ENCODE measurements at places on chromosomes 2 and 18. TPM values are rescaled to one million over a fixed set of nuclear protein-coding genes. Genes with fewer than 3 reads are reported as not detected.

DNA sequence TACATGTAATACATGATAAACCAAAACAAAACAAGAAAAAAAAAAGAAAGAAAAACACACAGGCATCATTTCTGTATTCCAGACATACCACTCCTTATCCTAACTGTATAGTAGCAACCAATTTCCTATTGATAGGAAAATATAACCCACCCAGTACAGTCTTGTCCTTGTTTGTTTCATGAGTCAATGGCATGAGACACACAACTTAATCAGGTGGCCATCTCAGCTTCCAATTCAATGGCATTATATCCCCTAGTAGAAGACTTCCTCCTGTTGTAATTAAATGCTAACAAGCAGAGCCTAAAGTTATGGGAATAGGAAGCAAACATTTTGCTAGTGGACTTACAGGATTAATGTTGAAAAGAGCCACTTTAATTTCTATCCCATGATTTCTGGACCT lies 121.0 kb upstream of the NOL4 start:
- DNase-seq: no peak

OSR1 gene
- 8.6 TPM for total RNA-seq

DNA sequence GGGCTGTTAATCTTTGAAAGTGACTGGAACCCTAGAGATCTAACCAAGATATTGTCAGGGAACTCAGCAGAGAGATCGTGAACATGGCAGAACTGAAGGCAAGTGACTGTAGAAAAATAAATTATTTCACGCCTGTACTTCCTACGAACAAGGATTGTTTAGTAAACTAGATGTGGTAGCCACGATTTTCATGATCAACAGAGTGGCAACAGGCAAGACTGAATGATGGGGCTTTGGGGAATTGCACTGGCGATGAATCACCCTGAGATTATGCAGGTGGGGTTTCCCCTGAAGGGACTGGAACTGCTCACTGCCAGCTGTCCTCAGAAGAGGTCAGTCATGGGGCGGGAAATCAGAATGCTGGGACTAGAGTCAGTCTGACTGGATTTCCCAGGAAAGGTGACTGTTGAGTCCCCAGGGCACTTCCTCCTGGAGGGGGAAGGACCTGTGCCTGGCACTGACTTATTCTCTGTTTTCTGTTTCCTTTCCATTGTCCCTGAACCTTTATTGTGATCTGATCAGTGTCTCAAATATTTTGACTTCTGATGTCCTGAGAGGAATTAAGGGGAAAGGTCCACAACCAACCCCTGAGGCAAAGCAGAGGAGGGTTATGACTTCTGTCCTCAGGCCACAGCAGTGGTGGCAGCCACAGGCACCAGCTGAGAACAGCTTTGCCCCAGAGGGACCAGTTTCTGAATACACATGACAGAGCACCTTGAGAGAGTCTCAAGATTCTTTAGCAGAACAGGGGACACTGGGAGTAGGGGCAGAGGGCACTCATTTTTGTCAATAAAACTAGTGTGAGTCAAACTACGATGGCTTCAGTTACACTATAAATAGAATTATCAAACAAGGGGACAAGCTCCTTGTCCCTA lies 70.0 kb downstream of the NAB1 start:
- DNase-seq: peak; percentile 88

GRCh38 chr2:112750560-112750843 lies 13.9 kb downstream of the CKAP2L start:
- DNase-seq: no peak

SCN7A gene
- total RNA-seq: 0.06 TPM

DNA sequence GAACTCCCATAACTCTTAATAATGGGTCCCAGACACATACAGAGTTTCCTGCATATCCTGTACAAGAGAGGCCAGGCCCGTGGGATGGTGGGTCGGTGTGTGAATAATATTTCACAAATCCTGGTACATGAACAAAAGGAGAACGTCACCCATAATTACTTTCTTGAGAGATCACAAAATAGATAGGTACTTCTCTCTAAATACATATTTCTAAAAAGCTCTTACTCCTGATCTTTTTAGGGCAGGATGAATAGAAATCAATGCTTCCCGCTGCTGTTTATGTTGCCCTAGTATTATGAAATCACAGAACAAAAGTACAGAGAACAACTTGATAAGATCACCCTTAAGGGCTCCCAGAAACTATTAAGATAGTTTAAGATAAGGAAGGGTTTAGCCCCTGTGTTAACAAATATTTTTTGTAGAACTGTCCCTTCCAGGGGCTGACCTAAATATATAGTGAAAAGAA lies 5.4 kb downstream of the IRS1 start:
- peak; percentile 48 for DNase-seq

GRCh38 chr2:181857483-181857882 lies 34.0 kb upstream of the ITPRID2 start:
- no peak for DNase-seq

GALR1 gene
- not detected for total RNA-seq

DNA sequence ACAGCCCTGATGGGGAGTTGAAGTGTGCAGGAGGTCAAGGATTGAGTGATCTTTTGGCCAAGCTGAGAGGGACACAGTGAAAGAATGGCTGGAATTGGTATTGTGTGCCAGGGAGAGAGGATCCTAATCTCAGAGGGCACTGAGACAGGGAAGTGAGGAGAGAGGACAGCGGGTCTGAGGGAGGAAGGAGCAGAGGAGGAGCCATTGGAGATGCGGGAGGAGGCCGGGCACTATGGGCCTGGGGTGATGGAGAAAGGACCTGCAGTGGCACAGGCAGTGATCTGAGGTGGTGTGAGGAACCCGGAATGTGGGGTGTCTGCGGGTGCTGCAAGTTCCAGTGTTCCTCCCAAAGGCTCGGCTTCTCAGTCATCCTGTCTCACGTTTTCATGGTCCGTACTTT lies 26.8 kb downstream of the RNF144A start:
- no peak for DNase-seq

LRRTM4 gene
- total RNA-seq: not detected

- no peak for DNase-seq
Measured at GRCh38 chr18:64171576-64171975, 22.7 kb upstream of the LINC00305 start.

GRCh38 chr2:239601201-239601851 lies 200.5 kb upstream of the HDAC4 start:
- no peak for DNase-seq

GRCh38 chr18:74489676-74490075 lies 6.5 kb upstream of the CNDP2 start:
- DNase-seq: peak; percentile 70

DNA sequence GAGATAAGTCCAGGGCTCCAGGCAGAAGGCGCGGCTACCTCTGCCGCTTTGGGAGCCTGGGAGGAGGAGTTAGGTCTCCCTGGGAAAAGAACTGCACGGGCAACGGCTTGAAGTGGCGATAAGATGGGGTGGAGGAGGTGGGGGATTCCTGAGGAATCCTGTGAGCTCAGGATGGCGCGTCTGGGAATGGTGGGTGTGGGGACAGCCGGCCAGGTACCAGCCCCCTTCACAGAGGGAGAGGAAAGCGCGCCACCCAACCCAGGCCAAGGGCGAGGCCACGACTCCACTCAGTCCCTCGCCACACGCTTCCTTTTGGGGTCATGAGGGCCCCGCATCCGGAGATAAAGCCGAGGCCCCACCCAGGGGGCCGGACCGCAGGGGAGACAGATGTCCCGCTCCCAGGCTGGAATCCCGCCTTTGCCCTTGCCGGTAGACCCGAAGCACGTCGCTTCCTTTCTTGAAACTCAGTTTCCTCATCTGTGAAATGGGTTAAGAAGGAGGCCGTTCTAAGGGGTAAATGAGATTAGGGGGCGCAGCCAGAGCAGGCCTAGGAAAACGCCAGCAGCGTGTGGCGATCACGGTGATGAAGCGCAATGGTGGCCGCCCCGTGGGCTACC lies 1.7 kb upstream of the CTDSP1 start:
- peak; percentile 70 for DNase-seq

DNA sequence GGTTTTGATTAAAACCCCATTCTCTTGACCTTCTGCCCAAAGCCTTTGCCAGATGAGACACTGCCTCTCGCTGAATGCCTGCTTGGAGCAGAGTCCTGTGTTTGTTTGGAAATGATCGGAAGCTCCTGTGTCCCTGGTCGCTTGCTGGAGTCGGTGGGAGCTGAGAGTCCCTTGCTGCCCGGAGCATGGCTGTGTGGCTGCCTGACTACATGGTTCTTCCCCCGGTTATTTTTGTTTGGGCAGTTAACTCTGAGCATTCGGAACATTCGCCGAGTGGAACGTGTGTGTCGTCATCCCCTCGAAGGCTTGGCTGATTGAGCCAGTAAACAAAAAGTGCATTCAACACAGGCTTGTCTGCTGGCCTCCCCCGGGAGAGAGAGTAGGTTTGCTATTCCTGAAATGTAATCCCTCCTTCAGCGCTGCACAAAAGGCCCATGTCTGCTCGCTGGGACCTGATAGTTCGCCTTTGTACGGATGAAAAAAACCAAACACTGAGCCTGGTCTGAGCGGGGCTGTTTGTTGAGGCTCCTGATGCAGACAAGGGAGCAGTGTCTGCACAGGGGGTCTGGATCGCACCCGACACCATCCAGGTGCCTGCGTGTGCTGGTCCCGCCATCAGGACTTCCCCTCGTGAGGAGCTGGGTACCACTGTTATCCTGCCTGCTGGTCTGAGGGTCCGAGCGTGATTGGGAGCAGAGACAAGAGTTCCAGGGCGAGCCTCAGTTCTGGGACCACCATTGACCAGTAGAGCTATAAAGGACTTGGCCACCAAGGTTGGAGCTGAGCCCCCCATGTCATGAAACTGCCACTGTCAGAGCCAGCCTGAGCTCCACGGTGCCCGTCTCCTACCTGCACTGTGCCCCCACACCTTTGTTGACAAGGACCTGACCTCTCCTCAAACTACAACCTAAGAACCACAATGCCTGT lies 83.8 kb downstream of the AGAP1 start:
- no peak for DNase-seq

CGREF1 gene
- 0.69 TPM for total RNA-seq

DNA sequence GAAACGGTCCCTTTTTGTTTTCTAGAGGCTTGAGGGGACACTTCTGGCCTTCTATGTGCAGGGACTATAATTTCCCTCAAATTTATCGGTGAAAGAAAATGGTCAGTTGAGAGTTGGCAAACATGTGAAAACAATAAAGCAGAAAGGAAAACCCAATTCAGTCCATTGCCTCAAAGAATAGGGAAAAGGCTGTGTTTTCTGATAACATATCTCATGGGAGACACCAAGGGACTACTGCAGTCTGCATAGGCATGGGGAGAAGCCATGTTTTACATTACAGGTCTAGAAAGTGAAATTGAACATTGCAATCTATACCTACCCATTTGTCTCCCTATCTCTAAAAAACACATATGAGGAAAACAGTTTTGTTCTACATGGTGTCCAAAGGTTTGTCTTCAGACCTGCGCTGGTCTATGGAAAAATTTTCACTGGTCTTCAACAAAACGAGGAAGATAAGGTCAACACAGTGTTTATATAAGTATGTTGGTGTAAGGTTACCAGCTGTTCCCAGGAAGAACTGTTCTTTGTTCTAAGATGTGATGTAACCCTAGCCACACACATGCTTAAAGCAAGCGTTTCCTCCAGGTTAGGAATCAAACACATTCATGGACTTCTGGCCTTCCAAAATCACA lies 179.7 kb downstream of the MREG start:
- peak; percentile 80 for DNase-seq

GRCh38 chr18:28963481-28963880 lies 786.6 kb upstream of the CDH2 start:
- no peak for DNase-seq

DNA sequence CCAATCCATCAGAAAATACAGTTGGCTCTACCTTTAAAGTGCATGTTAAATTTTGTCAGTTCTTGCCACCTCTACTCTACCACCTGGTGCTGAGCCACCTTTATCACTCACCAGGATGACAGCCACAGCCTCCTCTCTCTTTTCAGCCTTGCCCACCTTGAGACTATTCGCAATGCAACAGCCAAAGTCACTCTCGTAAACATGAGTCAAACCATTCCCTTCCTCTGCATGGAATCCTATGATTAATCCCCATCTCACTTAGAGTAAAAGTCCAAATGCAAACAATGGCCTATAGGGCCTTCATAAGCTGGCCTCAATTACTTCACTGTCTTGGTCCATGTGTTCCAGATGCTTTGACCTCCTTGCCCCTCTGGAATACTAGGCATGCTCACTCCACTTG lies 5.8 kb upstream of the OSBPL6 start:
- no peak for DNase-seq

DNA sequence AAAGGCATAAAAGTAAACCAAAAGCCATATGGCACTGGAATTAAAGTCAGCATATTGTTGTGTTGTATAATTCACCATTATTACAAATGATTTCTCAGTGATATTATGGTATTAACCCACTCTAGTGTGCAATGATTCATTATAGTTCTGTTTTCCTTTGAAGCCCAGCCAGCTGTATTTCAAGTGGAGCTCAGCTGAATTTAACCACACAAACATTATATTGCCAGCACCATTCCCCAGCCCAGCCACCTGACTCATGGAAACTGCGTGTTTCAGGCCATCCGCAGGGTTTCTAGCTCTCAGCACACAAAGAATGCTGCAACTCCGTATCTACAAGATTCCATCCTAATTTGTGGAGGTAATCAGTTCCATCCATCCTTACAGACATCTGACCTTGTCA lies 166.8 kb upstream of the CHAC2 start:
- peak; percentile 45 for DNase-seq

TEX44 gene
- total RNA-seq: not detected

DNA sequence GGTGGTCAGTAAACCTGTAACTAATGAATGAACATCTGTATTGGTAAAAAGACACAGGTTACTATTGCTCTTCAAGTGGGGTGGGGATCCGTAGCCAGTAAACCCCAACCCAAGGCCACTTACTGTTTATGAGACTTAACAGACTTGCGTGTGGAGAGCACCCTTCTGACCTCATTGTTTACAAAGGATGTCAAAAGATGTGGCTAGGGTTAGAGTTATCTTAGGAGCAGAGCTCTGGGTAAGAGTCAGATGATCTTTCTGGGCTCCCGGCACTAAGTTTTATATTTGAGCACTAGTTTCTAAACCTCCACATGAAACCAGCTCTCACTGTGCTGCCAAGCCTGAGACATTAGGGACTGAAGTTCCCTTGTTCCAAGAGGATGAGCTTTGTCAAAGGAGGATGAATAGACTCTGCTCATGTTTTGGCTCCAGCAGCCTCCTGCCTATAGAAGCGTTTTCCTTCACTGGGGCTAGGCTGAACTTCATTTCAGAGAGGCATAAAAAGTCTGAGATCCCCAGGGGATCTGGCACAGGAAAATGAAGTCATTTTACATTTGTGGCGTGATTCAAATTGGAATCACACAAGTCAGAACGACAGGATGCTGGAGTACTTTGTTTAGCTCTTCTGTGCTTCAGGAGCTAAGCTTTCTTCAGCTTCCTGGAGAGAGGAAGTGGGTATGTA lies 403.1 kb upstream of the TRIB2 start:
- no peak for DNase-seq
